ENCODE measurements at places on chromosomes 7 and 10. TPM values are rescaled to one million over a fixed set of nuclear protein-coding genes. Genes with fewer than 3 reads are reported as not detected.

Gene C7orf33
- not detected for total RNA-seq

- DNase-seq: no peak
Measured at GRCh38 chr7:32436146-32436928, 53.8 kb downstream of the LSM5 start.

Gene SLC16A12
- 0.72 TPM for total RNA-seq

Gene OPN1SW
- total RNA-seq: not detected

GRCh38 chr7:98619450-98620321, 2.6 kb downstream of the NPTX2 start:
- DNase-seq: no peak

Gene MINPP1
- total RNA-seq: 20.5 TPM

- DNase-seq: no peak
Measured at GRCh38 chr7:42856605-42856987, 55.3 kb downstream of the C7orf25 start.

Gene ACBD7
- total RNA-seq: not detected

- DNase-seq: no peak
Measured at GRCh38 chr7:16916105-16916639, 34.4 kb upstream of the AGR3 start.

- no peak for DNase-seq
Measured at GRCh38 chr10:58979711-58980110, 196.7 kb upstream of the PHYHIPL start.

DNA sequence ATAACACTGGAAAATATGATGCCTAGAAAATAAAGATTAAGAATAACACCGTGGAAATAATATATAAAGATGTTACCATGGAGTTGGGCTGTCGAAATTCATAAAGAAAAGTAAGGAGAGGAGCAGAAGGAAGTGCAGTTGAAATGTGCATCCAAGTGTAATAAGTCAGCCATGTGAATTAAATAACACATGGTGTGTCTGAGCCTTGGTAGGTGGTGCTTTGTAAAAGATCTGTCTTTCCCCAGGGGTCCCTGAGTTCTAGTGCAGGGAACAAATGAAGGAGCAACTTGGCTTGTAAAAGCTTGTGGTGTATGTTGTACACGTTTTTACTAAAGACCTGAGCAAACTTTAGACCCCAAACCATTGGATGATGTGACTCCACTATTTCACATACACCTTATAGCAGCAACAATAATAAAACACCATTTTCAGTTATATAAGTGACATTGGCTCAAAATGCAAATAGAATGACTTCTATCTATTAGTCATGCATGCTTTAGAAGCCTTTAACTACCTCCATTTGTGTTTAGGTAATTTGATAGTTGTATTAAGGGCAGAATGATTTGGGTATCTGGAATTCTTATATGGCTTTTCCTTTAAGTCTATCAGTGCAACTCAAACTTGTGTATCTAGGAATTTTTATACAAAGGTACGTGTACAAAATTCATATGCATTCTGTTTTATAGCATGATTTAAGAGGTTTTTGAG, 11.3 kb downstream of the STARD3NL start:
- DNase-seq: no peak

DNA sequence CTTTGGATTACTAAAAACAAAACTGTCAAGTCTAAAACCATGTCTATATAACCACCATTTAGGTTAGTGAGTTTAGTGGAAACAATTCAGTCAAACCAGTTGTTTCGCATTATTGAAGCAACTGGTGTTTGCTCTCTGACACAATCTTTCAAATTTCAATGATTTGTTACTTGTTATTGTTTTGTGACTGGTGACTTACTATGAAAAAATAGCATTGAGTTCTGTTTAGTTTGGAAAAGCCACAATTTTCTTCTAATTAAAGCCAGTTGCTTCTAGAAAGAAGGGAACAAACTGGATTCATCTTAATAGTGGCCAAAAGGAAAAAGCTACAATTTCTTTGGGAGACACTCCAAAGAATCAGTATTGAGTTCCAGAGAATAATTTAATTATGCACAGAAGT, 30.4 kb downstream of the LAMB4 start:
- no peak for DNase-seq

Gene SAMD9
- 17.5 TPM for total RNA-seq

GRCh38 chr7:99296471-99296870, 23.8 kb downstream of the MYH16 start:
- DNase-seq: no peak

Gene AIFM2
- 53.1 TPM for total RNA-seq

Gene MKX
- 4.5 TPM for total RNA-seq

DNA sequence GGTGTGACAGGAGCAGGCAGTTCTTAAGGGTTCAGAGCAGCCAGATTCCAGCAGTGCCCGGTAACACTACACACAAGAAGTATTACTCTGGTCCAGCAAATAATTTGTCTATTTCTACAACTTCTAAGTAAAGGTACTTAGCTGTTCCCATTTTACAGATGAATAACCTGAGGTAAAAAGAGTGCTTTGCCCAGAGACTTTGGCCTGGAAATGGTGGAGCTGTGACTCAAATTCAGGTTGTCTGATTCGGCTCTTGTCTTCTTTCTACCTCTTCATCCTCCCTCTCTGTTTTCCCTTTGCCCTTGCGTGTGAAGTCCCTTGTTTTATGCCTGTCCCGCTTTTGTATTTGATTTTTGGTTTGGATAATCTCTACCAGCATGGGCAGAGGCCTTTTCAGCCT, 17.1 kb downstream of the SFRP5 start:
- DNase-seq: no peak

GRCh38 chr7:104328296-104328969, at the start of gene LHFPL3:
Gene LHFPL3 (plus strand): TSS chr7:104328603.
- DNase-seq: no peak

- DNase-seq: no peak
Measured at GRCh38 chr10:87935290-87936141, 72.1 kb downstream of the PTEN start.

DNA sequence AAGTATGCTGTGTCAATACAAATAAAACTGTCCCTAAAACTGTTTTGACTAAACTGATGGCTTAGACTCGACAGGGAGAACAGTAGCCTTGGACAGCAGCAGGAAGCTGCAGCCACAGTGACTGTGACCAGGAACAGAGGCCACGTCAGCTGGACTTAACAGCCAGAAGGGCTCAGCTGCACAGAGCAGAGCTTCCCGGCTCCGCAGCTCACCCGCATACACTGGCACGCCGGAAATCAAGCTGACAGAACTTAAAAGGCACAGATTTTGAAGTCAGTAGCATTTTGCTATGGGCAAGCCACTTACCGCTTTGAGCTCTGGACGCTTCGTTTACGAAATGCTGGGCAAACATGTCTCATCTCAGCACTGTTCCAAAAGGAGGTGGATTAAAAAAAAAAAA, 769.7 kb upstream of the AUTS2 start:
- no peak for DNase-seq

DNA sequence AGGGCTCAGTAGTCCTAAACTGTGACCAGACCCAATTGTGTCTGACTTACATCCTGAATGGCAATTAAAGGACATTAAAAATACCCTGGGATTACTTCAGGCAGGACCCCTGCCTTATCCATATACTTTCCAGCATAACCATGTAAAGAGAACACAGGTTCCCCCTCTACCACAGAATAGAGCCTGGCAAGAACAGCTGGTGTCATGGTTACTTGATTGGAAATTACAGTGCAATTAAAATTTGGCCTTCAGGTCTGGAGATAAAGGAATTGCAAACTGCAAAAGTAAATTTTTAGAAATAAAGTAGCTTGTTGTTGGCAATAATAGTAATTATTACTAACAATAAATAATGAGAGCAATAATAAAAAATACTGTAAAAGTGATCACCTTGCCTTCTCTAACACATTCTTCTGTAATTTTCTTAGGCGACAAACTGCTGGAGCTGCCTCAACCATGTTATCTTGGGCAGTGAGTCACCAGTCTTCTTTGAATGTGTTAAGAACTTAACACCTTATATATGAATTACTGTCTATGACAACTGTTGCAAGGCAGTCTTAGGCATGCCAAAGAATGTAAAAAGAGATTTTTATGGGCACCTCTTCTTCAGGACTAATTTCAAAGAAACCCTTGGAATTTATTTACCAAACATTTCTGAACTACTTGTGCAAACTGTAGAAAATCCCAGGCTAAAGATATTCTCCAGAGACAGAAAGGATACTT, 53.7 kb downstream of the HIBADH start:
- DNase-seq: no peak

DNA sequence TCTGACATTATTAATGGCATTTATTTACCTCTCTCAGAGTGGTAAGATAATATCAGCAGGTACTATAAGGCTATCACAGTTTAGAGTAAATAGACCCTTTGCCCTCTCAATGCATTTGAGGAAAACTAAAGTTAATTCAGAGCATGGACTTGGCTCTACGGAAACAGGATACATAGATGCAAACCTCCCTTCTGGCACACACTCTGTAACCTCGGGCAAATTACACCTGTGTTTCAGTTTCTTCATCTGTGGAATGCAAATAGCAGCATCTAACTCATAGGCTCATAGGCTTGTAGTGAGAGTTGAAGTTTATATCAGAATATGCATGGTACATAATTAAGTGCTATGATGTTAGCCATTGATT, 5.6 kb downstream of the RAPGEF5 start:
- no peak for DNase-seq

Gene HYCC1
- total RNA-seq: 54.5 TPM

GRCh38 chr10:128867210-128867609, 599.8 kb upstream of the MGMT start:
- DNase-seq: no peak

DNA sequence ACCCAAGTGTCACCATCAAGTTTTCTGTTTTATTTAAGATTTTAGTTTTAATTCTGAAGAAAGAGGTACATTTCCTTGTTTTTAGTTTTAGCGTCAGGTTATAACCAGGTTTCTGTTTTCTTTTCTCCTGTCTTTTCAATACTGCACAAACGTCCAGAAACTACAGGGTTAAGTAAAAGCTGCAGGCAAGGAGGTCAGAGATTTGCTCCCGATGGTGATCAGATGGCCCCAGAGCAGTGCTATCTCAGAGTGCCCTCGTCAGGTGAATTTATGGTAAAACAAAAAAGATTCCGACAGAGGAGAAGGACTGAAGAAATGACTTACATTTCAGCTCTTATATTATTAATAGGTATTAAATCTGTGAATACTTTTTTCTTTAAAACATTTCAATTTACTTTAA, 128.2 kb downstream of the STRA8 start:
- no peak for DNase-seq

DNA sequence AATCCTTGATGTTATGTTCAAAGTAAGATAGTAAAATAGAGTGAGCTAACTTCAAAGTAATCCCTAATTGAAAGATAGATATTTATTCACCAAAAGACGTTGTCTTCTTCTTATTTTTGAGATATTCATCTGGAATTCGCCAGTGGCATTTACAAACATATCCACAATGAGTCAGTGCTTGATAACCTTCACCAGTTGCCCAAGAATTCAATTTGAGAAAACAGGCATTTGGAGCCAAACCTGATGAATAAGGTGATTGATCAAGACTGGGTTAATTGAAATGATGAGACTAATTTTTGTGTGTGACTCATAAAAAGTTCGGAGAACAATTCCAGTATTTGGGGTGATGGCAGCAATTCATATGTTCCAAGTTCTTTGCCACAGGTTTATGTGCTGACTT, 344.0 kb downstream of the ARL4A start:
- DNase-seq: no peak

DNA sequence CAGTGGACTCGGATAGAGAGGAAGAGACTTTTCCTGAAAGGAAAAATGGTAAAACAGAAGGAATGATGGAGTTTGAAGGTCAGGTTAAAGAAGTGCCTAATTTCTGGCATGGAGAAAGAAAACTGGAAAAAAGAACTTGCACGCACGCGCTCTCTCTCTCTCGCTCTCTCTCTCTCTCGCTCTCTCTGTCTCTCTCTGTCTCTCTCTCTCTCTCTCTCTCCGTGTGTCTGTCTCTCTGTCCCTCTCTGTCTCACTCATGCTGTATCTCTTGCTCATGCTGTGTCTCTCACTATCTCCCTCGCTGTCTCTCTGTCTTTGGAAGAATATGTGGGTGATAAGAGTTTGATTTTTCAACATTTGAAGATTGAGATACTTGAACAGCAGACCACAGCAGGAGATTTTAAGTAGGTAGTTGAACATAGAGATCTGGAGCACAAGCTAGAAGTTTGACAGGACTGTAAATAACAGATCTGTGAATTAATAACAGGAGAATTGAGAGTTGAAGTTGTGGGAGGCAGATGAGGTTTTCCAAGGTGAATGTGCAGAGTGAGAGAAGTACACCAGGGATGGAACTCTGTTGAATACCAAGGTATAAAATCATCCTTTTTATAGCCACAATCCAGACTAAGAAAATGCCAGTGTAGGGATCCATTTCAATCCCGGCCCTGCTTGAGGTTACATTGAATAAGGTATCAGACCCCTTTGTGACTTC, 33.1 kb downstream of the ADD3 start:
- DNase-seq: no peak

- no peak for DNase-seq
Measured at GRCh38 chr7:151062399-151063211, 3.2 kb downstream of the SLC4A2 start.

Gene ADAM22
- total RNA-seq: 4.2 TPM

GRCh38 chr7:99473315-99473596, 566 bp downstream of the ZNF789 start:
- no peak for DNase-seq
